ENCODE measurements at places on chromosomes 6 and 20.

DNA sequence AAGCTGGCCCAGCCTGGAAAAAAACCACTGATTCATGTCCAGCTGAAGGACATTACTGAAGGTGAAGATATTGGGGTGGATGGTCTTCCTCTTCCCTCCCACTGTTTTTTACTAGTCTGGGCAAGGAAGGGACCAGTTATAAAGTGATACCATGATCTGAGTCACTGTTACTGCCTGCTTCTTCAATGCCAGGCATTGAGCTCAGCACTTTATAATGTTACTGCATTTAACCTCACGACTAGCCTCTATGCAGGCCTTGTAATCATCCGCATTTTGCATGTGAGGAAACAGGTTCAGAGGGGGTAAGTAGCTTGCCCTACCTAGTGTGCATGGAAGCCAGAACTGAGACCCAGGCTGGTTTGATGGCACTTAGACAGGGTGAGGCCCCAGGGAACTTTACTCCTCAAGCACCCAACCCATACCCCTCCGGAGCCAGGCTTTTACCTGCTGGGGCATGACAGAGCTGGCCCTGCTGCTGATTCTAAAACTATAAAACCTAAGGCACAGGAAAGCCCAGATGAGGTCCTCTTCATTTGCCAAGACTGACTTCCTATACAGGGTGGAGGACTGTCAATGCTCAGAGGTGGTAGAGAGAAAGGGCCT is 11.0 kb upstream of the KCNK5 start:
- DNase-seq, result no peak

DNA sequence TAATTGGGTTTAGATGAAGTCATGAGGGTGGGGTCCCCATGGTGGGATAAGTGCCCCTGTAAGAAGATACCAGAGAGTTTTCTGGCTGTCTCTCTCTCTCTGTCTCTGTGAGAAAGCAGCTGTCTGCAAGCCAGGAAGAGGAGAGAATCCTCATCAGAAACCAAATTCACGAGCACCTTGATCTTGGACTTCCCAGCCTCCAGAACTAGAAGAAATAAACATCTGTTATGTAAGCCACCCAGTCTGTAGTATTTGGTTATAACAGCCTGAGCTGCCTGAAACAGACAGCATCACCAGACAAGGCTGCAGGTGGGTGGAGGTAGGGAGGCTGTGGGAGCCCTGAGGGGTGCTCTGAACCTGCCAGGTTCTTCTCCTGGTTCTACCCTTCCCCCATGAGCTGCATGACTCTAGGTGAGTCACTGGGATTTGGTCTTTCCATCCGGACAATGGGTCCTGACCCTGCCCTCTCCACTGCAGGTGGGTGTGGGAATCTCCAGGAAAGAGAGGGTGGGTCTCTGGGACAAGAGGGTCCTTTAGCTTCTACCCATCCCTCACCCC is 34.3 kb upstream of the VEGFA start:
- no peak for DNase-seq

GRCh38 chr20:54132612-54133433 is 41.0 kb downstream of the CYP24A1 start:
- DNase-seq, result peak; percentile 70

- no peak for DNase-seq
These were observed 137.2 kb downstream of the DLL1 start for GRCh38 chr6:170153436-170154319.

DNA sequence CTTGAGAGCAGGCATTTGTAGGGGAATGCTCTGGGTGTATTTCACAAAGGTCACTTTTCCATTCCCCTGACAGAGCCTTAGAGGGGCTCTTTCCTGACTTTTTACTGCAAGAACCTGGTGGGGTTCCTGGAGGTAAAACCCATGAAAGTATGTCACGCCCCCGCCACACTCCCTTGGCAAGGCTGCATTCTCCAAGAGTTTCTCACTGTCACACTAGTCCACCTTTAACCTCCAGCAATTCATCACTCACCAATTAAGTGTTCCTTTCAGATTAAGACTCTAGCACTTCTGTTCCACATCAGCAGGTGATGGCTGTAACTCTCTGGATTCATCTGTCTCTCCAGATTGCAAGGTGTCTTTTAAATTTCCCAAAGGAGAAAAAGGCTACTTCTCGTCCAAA is 32.7 kb upstream of the NKX2-4 start:
- no peak for DNase-seq

GRCh38 chr20:35091816-35092523 is 637 bp downstream of the TRPC4AP start:
- peak; percentile 70 for DNase-seq

GRCh38 chr6:134678436-134678889 is 271.4 kb downstream of the ALDH8A1 start:
- no peak for DNase-seq

- DNase-seq, result no peak
These were observed 105.9 kb downstream of the PRDM13 start for GRCh38 chr6:99712519-99712918.

GRCh38 chr6:139628270-139628669 is 253.8 kb upstream of the CITED2 start:
- DNase-seq, result no peak

DNA sequence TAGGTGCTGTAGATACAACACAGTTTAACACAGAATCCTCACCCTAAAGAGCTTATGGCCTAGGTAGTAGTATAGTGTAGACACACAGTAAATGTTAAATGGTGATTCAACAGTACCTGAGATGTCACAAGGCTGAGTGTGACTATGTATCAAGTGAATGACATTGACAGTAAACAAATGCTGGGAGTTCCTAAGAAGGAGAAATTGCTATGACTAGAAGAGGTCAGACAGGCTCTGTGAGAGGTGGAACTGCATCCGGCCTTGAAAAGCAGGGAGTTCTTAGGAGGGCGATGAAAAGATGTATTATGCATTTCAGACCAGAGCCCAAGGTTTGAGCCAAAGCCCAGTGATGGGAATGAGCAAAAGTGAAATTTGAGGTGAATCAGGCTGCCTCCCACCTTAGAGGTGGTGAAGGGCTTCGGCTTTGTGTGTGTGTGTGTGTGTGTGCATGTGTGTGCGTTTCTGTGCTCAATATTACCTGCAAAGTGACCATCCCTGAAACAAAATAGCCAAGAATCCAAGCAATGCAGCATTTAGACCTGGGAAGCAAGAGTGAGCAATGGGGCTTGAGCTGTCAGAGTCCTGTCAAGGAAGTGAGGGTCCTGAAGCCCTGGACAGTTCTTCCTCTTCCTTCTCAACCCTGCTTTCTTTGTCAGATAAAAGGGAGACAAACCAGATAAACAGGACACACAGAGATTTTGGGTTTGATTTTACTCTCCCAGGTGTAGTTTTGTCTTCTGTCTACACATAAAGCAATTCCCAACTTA is 32.3 kb upstream of the CITED2 start:
- DNase-seq, result no peak

DNA sequence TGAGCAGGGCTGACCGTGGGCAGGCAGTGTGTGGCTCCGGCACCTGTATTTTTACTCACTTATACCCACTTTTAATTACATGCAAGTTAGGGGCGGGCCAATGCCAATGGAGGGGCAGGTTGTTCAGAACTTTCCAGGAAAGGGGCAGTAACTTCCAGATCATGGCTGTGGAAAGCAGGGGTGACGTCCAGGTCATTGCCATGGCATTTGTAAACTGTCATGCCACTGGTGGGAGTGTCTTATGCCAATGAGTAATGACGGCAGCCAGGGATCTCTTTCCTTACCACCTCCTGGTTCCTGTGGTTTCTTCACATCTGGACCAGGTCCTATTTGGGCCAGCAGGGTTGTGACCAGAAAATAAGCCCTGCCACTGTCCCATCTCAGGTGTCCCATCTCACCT is 258.7 kb downstream of the THBS2 start:
- no peak for DNase-seq

DNA sequence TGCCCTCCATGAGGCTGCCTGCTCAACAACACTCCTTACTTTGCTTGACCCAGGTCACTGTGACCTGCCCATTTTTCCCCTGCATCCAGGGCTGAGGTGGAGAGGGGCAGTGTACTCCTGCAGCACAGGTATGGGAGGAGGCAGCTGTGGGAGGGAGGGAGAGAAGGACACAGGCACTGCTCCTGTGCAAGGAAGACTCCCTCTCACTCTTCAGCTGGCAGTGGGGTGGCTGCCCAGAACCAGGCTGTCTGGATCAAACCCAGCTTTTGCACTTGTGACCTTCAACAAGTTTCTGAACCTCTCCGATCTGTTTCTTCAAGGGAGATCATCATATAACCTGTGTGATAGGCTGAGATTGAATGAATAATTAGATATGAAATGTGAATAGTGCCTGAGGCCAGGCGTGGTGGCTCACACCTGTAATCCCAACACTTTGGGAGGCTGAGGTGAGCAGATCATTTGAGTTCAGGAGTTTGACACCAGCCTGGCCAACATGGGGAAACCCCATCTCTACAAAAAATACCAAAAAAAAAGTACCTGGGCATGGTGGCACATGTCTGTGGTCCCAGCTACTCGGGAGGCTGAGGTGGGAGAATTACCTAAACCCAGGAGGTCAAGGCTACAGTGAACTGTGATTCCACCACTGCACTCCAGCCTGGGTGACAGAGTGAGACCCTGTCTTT is 14.1 kb downstream of the TGIF2 start:
- DNase-seq, result no peak

- no peak for DNase-seq
These were observed 128.6 kb downstream of the IPCEF1 start for GRCh38 chr6:154227862-154228520.

GRCh38 chr20:8853805-8854338 is 215.0 kb upstream of the PLCB4 start:
- no peak for DNase-seq

GRCh38 chr20:46649650-46649949 is 1.7 kb downstream of the SLC13A3 start:
- no peak for DNase-seq

GRCh38 chr6:33015798-33016197 is 6.4 kb upstream of the HLA-DOA start:
- no peak for DNase-seq

DNA sequence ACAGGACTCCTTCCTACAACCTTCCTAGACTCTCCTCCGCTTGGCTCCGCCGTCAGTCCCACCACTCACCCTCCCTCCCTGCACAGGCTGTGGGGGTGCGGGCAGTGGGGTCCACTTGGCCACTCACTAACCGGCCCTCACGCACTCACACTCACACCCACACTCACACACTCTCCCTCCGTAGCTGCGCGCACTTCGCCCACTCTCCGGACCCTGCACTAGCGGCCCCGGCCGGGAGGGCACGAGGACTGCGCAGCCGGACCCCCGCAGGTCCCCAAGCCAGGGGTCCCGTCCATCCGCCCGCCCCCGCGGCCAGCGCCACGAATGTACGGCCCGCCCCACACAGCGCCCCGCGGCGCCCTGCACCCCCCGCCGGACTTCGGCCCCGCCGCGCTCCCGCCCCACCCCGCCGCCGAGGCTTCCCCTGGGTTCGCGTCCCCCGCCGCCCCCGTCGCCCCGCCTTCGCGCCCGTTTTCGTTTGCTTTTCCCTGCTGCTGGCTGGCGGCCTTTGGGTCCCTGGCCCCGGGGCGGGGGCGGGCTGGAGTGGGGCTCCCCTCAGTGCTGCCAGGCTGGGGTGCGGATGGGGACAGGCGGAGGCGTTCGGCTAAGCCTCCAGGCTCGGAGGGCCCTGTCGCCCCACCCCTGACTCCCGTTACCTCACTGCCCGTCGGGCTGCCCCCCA is 23.0 kb upstream of the SLC22A7 start:
- no peak for DNase-seq

DNA sequence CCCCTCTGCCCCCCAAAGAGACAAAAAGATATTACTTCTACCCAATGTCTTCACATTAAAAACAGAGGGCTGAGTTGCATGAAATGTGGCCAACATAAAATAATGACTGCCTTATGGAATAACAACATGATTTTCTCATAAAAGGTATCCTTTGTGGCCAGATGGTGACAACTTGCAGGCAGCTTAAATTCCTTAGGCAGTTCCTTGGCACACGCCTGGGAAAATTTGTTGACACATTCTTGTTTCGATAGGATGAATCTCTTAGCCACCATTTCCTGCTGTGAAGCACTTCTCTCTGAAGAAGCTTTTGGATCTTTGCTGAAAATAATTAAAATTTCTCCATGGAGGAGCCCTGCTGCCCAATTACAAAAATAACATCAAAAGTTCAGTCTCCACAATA is 109.0 kb upstream of the COL21A1 start:
- no peak for DNase-seq

GRCh38 chr6:138272533-138273315 is 54.4 kb upstream of the PBOV1 start:
- no peak for DNase-seq

- no peak for DNase-seq
These were observed 16.8 kb upstream of the ADGB start for GRCh38 chr6:146581968-146582367.

GRCh38 chr6:24194978-24195700 is 69.1 kb downstream of the NRSN1 start:
- DNase-seq, result no peak

- DNase-seq, result no peak
These were observed 236.8 kb upstream of the MARCKS start for GRCh38 chr6:113620386-113620785.

- DNase-seq, result no peak
These were observed 403.6 kb upstream of the GJE1 start for GRCh38 chr6:141729146-141729545.

GRCh38 chr20:3887876-3888620 is 1.1 kb upstream of the PANK2 start:
- peak; percentile 58 for DNase-seq

GRCh38 chr6:3898265-3898994 is 49.3 kb downstream of the FAM50B start:
- no peak for DNase-seq

DNA sequence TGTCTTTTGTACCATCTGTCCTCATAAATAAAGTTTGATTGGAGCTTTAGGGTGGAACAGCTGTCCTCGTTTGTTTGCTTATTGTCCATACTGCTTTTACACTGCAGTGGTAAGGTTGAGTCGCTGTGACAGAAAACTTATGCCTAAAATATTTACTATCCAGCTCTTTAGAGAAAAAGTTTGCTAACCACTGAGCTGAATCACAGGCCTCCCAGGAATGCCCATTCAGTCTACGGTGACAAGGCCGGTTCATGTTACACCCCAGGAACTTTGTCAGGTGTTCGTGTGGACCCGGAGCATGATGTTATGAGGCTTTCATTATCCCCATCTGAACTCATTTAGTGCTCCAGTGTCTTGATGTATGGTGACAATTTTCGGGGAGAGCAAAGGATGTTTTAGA is 401.1 kb downstream of the SAMD5 start:
- DNase-seq, result no peak

DNA sequence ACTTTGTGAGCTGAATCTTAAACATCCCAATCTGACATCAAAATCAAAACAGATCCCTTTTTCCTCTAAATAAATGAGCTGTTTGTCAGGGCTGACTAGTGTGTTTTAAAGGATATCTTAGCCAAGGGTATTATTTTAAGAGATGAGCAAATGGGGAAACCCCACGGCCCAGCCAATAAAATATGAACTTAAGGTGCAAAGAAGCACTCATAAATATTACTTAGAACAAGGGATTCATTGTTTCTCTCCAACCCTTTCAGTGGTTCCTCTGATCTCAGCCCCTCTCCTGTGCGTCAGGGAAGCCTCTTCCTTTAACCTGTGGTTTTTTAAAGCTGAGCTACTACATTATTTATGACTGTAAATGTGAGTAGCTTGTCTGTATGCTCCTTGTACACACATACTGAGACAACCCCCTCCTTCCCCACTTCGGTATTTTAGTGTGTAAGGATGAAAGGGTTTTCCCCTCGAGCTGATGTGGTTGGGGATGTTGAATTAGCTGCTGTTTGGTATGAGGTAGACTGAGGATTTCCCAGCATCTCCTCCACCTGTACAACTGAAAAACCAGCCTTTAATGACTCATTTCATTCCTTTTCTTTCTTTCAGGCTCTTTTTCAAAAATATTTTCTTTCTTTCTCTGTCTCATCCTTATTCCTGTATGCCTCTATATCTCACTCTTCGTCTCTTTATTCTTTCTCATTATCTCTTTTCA is 6.5 kb downstream of the BMP5 start:
- no peak for DNase-seq
